Regular cardiac myocyte (primary cell): ENCODE measurements at places on chromosomes 3 and 15. TPM values are rescaled to one million over a fixed set of nuclear protein-coding genes. Genes with fewer than 3 reads are reported as not detected.

Gene SLC9A9
- total RNA-seq, result 2.7 and 6.5 TPM in 2 replicates

Gene POLQ
- 1.7 and 11.3 TPM in 2 replicates for total RNA-seq

Gene CATSPER2
- 0.96 and 1.1 TPM in 2 replicates for total RNA-seq

Gene ALDH1L1
- total RNA-seq, result 2.1 and 4.8 TPM in 2 replicates

Gene RLBP1
- total RNA-seq, result not detected in 2 replicates

Gene DNAH12
- total RNA-seq, result under 0.01 and 0.28 TPM in 2 replicates
